ENCODE measurements at places on chromosomes 3 and 15. TPM values are rescaled to one million over a fixed set of nuclear protein-coding genes. Genes with fewer than 3 reads are reported as not detected.

Gene PEX5L
- 0.13 TPM for total RNA-seq

Gene TMEM212
- total RNA-seq, result not detected

Gene DAZL
- total RNA-seq, result not detected

Gene CCDC66
- 32.9 TPM for total RNA-seq

Gene ABHD10
- 34.5 TPM for total RNA-seq

Gene GOLGA6L7
- total RNA-seq, result not detected

Gene TF
- 0.43 TPM for total RNA-seq

Gene CCDC13
- total RNA-seq, result 0.97 TPM

Gene STT3B
- total RNA-seq, result 177 TPM

Gene GPR15
- total RNA-seq, result not detected

Gene EMC7
- total RNA-seq, result 57.1 TPM

Gene GRAMD2A
- total RNA-seq, result 1.0 TPM

Gene IL5RA
- total RNA-seq, result not detected

Gene IL12A
- 7.4 TPM for total RNA-seq

Gene ERICH6
- total RNA-seq, result not detected

Gene PCOLCE2
- total RNA-seq, result 124 TPM

Gene GMNC
- 0.11 TPM for total RNA-seq

Gene GXYLT2
- total RNA-seq, result 51.0 TPM

Gene CCRL2
- total RNA-seq, result 6.2 TPM

Gene CD86
- total RNA-seq, result not detected

Gene MEX3B
- total RNA-seq, result 3.1 TPM

Gene DAPK2
- 14.8 TPM for total RNA-seq

Gene MKRN2OS
- total RNA-seq, result not detected

Gene SPINT1
- total RNA-seq, result 0.26 TPM

Gene MEGF11
- total RNA-seq, result not detected

Gene MESP2
- 0.78 TPM for total RNA-seq

Gene VIPR1
- total RNA-seq, result not detected

Gene NUP210
- total RNA-seq, result 0.26 TPM

Gene SLC12A1
- total RNA-seq, result not detected

Gene RFX7
- 9.1 TPM for total RNA-seq

Gene IRAK2
- 3.7 TPM for total RNA-seq

Gene TIMP4
- 12.2 TPM for total RNA-seq

Gene HCN4
- total RNA-seq, result not detected

Gene TMEM266
- 0.26 TPM for total RNA-seq

Gene THUMPD3
- total RNA-seq, result 39.1 TPM

Gene HRG
- total RNA-seq, result not detected

Gene TRH
- total RNA-seq, result 0.13 TPM

Gene ZNF609
- 21.4 TPM for total RNA-seq

Gene TRIM69
- 17.6 TPM for total RNA-seq

Gene GATM
- total RNA-seq, result 0.76 TPM

Gene TMEM115
- 40.9 TPM for total RNA-seq

Gene DNAH12
- 0.13 TPM for total RNA-seq

Gene C3orf20
- total RNA-seq, result 0.13 TPM

Gene SLC9C1
- under 0.01 TPM for total RNA-seq

Gene TM4SF4
- total RNA-seq, result 0.86 TPM

Gene TERB2
- not detected for total RNA-seq

Gene PLA2G4D
- total RNA-seq, result not detected

Gene LRRK1
- total RNA-seq, result 15.5 TPM

Gene MAP6D1
- 1.3 TPM for total RNA-seq

Gene GATA2
- total RNA-seq, result 2.7 TPM

Gene IQCF5
- not detected for total RNA-seq

Gene GRAMD1C
- 2.2 TPM for total RNA-seq

Gene SLC7A14
- 0.32 TPM for total RNA-seq

Gene PARL
- 42.7 TPM for total RNA-seq

Gene SLC6A1
- total RNA-seq, result not detected

Gene NLGN1
- total RNA-seq, result 28.4 TPM

Gene LMCD1
- total RNA-seq, result 208 TPM

Gene ILDR1
- not detected for total RNA-seq

All from articular chondrocyte of knee joint (primary cell).